ENCODE measurements at places on chromosomes 7 and 10.

DNA sequence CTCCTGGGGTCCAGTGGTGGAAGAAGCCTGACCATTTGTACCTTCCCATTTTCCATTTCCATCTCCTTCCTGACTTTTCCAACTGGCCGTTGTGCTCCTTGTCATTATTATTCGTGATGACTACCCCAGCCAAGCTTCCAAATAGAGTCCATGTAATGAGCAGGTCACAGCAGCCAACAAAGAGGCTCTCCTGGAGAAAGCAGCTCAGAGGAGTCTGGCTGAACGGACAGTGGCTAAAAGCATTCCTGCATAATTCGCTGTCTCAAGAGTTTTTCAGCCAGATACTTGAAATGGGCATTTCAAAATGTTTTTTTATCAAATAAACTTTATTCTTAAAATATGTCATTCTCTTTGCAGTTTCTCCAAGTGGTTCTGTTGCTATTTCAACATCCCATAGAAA is 458.6 kb downstream of the INHBA start:
- no peak for DNase-seq

DNA sequence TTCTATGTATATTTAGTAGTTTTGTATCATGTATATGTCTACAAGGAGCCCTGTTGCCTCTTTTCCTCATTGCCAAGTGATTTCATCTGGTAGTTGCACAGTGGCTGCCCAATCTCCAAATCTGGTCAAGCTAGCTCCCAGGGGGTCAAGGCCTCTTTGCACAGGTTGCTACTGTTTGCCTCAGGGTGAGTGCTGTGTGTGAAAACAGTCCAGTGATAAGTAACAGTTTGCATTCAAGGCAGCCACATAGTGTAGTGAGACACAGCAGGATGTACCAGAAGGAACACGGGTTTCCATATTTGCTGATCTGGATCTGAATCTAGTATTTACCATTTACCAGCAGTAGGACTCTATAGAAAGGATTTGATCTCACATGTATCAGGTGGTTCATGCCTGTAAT is 13.3 kb upstream of the EPC1 start:
- DNase-seq, result no peak

DNA sequence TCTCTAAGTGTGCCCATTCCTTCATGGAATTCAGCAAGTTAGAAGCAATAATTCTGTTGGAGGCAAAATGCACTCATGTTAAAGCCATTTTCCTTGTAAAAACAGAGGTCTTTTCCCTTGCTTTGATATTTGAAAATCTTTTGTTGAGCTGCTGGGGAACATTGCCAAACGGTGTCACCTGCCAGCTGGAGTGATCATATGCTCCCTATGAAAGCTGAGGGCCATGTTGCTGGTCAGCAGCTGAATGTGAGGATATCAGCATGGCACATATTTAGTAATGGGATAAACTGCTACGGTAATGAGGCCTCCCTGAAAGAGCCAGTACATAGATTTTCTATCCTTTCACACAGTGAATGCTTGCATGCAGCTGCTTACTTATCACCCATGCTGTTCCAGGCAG is 224.3 kb downstream of the THSD7A start:
- no peak for DNase-seq

GRCh38 chr10:45424668-45425404 is 50.8 kb downstream of the ALOX5 start:
- DNase-seq, result no peak

DNA sequence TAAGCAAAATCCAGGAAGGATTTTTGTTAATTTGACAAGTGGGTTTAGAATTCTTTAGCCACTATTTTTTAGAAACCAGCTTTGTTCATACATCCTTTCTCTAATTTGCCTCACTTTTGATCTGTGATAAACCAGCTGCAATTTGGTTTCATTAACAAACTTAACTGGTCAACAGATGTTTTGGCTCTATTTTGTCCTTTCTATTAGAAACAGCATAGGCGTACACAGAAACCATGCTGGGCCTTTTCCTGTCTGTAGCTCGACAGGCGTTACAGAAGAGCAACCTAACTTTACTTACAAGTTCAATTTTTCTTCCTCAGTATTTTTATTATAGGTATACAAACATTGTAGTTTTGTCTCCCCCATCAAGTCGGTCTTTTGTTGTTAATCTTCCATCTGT is 28.2 kb downstream of the KAT6B start:
- DNase-seq, result no peak
